A172 (cell line): ENCODE measurements at places on chromosomes 3 and 15.

DNA sequence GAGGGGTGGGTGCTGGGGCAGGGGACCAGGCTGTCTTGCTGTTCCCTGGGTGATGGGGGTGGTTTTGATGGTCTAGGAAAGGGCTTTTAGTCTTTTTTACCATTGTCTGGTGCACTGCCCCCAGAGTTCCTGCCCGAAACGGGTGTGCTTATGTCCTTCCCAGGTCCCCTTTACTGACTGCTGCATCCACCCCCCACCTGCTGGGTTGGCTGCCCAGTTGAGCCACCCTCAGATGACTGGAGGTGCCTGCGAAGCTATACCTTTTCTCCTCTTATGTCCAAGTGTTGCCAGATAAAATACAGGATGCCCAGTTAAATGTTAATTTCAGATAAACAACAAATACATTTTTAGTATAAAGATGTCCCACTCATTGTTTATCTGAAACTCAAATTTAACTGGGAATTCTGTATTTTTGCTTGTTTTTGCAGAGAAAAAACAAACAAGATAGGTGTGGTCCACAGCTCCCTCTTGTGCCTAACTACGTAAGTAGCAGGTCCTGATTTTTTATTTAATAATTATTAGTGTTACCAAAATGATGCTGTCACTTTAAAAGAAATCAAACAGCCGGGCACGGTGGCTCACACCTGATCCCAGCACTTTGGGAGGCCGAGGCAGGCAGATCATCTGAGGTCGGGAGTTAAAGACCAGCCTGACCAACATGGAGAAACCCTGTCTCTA, 6.1 kb upstream of the RPP14 start:
- peak; percentile 22 for DNase-seq

GRCh38 chr3:141302364-141303141, 65.8 kb upstream of the ZBTB38 start:
- peak; percentile 33 for DNase-seq

- no peak for DNase-seq
Measured at GRCh38 chr3:120052225-120052624, 42.0 kb downstream of the GSK3B start.

DNA sequence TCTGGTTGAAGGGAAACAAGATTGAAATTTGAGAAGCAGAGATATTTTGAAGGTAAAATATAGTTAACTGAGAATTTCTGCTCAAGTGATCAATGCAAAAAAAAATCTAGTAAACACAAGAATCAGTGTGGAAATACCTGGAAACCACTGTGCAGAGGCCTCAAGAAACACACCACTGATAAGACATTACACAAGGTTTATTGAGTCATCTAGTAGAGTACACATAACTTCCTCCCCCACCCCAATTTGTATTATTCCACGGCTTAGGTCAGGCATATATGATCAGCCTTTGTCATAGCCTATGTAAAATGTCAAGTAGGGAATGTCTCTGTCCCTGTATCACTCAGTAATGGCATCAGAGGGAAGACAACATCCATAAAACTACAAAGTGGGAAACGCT, 447.8 kb upstream of the BCHE start:
- DNase-seq, result peak; percentile 21

DNA sequence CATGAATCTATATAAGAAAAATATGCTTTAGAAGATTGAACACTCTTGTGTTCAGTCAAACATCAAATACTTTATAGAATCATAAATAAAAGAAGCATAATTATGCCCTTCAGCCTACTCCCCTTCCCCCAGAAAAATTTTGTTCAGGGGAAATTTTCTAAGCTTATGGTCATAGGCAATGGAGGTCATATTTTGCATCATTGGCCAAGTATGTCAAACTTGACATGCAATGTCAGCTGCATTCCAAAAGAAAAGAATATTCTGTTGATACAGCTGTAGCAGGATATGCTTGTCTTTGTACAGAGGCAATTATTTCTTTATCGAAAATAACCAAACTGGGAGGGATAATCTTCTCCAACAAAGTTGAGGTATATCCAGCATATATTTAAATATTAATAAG, 328.2 kb downstream of the ZIC1 start:
- DNase-seq, result no peak
